ENCODE measurements at places on chromosomes 4 and X. TPM values are rescaled to one million over a fixed set of nuclear protein-coding genes. Genes with fewer than 3 reads are reported as not detected.

The FRAS1 gene
- total RNA-seq, result not detected

The FGFR3 gene
- total RNA-seq, result 0.21 TPM

The PLK4 gene
- total RNA-seq, result 60.1 TPM

The NEUROG2 gene
- 0.12 TPM for total RNA-seq

The SMIM31 gene
- not detected for total RNA-seq

The PPEF2 gene
- 0.29 TPM for total RNA-seq

Measured in activated CD8-positive, alpha-beta memory T cell treated with anti-CD3 and anti-CD28 coated beads, Interleukin-2, amount 10 ng/mL, durations not matched to agents 7 days and 5 days (primary cell).